ENCODE measurements at places on chromosomes 5 and 9. TPM values are rescaled to one million over a fixed set of nuclear protein-coding genes. Genes with fewer than 3 reads are reported as not detected.

The POLK gene
- total RNA-seq, result 47.6 TPM

The PCDHGA1 gene
- 0.32 TPM for total RNA-seq

The SLC34A3 gene
- total RNA-seq, result not detected

The C1QTNF3 gene
- total RNA-seq, result 0.65 TPM

The CD274 gene
- total RNA-seq, result 29.0 TPM

The PPP1R2B gene
- total RNA-seq, result 0.16 TPM

The FAM221B gene
- not detected for total RNA-seq

The SV2C gene
- not detected for total RNA-seq

All from bladder microvascular endothelial cell (primary cell).